ENCODE measurements at places on chromosomes 6 and 20. TPM values are rescaled to one million over a fixed set of nuclear protein-coding genes. Genes with fewer than 3 reads are reported as not detected.
A peak's percentile ranks its signal among the peaks of the same experiment; 100 is the strongest.

The CASS4 gene
- total RNA-seq, result 18.6 TPM

The DZANK1 gene
- 2.5 TPM for total RNA-seq

The GINS1 gene
- total RNA-seq, result 0.80 TPM

The TBXT gene
- not detected for total RNA-seq

The CST4 gene
- not detected for total RNA-seq

The TBX18 gene
- total RNA-seq, result not detected

The NT5E gene
- total RNA-seq, result 1.5 TPM

The ADGRF1 gene
- total RNA-seq, result not detected

The UNC5CL gene
- 4.2 TPM for total RNA-seq

DNA sequence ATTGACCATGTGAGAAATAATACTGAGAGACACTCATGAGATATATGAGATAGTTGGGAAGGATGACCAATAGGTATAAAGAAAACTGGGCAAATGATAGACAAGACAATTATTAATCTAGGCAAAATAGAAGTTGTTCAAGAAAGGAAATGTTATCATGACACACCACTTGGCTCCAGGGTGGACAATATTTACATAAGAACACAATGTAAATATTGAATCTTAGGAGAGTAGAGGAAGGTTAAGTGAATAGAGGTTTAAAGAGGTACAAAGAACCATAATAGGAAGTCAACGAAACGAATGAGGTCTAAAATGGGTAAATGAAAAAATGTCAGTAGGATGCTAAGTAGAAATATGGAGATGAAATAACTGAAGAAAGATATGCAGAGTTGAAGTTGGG is 126.5 kb downstream of the MBOAT1 start:
- no peak for DNase-seq

- DNase-seq, result peak; percentile 12
Observed at GRCh38 chr20:35768731-35769664, 2.8 kb upstream of the PHF20 start.

- no peak for DNase-seq
Observed at GRCh38 chr6:144155529-144155928, 5.2 kb downstream of the STX11 start.

DNA sequence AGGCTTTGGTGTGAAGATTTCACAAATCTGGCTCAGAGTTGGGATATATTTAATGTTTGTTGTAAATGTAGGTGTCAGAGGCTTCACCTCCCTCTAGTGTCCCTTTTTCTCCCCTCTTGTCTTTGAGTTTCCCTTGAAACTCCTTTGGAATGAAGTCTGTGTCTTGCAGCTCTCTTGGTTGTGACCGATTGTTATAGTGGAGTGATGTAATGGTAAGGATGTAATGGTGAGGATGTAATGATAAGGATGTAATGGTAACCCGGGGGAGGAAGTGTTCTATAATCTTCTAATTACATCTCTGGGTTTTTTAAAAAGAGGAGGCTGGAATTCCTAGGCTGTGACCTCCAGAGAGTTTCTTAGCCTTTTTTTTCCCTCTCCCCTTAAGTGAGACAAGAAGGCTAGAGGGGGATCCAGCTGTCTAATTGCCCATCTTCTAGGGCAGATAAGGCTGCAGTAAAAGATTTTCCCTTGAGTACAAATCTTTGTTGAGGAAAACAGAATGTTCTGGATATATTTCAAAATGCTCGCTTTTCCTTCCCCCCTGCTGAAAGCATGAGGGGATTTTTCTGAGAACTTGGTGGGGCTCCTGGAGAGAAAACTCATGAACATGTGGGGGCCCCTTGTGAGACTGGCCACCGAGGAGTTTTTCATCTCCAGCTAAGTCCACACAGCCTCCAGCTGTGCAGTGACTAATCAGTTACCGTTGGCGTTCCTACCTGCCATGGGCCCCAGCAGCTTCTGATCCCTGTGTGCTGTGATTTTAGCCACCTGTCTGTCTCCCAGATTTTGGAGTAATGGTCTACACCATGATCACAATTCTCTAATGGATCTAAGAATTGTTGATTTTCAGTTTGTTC is 156.7 kb upstream of the PMEPA1 start:
- no peak for DNase-seq
